Activated naive CD8-positive, alpha-beta T cell treated with anti-CD3 and anti-CD28 coated beads, Interleukin-2, amount 10 ng/mL, durations not matched to agents 7 days and 5 days (primary cell): ENCODE measurements at places on chromosomes 5 and 9. TPM values are rescaled to one million over a fixed set of nuclear protein-coding genes. Genes with fewer than 3 reads are reported as not detected.

Gene PCDHB4
- total RNA-seq, result not detected

GRCh38 chr5:132865668-132866341, 464 bp downstream of the GDF9 start:
- H3K27ac ChIP-seq, result peak overlapping the region; percentile 100
- peaks cover 21% of the 10 kb centered on the region for H3K4me1 ChIP-seq
- H3K36me3 ChIP-seq, result peaks cover 12% of the 10 kb centered on the region
- DNase-seq, result no peak

Gene IRX4
- total RNA-seq, result not detected

- H3K27ac ChIP-seq, result peak overlapping the region; percentile 64
- H3K27me3 ChIP-seq, result no peaks in the 10 kb centered on the region
- DNase-seq, result no peak
Observed at GRCh38 chr9:114484854-114485443, 20.3 kb downstream of the WHRN start.

DNA sequence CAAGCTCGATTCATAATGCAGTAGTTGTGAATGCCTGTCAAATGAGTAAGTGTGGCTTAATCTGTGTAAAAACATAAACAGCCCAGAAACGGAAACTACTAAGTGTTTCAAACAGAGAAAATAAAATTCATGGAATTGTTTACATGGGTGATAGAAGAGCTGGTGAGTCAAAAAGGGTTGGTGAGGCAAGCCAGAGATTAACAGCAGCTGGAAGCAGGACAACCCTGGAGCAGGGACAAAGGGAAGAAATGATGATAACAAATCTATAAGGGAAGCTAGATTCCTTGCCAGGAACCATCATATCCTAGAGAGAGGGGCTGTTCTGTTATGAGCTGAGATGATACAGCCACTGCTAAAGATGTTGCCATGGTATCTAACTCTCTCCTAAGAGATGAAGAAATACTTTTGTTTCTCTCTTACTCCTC, 18.0 kb upstream of the PRR16 start:
- DNase-seq, result no peak
- H3K36me3 ChIP-seq, result no peaks in the 10 kb centered on the region
- H3K4me3 ChIP-seq, result no peak overlapping the region
- H3K27ac ChIP-seq, result no peak overlapping the region
- H3K27me3 ChIP-seq, result no peaks in the 10 kb centered on the region

Gene DNAH5
- not detected for total RNA-seq
